ENCODE measurements at places on chromosomes 5 and 9.

DNA sequence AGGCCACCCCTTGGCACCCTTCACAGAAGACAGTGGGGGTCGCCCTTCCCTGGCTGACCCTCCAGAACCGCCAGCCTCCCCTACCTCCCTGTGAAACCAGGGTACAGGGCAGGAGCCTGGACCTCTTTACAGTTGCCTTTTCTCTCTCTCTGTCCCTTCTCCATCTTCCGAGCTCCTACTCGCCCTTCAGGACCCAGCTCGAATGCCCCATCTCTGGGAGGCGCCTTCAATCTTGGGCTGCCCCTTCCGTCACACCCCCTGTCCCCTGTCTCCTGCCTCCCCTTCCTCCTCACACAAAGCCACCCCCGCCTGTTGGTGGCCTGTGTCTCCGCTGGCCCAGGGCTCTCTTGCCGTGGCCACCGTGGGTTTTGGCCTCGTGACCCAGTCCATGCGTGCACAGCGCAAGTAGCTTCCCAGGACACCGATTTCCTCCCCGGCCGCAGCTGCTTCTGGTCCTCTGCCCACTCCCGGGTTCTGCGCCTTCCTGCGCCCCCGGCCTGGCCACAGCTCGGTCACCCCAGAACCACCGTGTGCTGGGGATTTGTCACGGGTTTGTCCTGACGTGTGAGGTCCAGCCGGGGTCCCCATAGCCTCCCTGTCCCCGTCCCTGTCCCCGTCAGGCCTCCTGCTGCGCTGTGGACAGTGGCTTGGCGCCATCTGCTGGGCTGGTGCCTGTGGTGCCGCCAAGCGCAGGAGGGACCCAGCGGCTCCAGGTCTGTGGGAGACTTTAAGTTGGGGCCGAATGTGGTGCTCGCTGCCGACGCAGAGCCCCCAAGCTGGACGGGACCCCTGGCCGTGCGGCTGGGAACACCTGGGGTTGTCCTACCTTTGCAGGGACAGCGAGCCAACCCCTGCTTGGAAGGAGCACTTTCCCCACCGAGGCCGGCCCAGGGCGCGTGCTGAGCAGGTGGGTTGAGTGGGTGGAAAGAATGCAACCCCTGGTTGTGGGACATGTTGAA is 4.0 kb upstream of the TMEM250 start:
- peak; percentile 79 for DNase-seq

- DNase-seq, result no peak
Measured at GRCh38 chr5:10401498-10401897, 40.2 kb upstream of the ROPN1L start.

GRCh38 chr5:151598984-151599383 is 7.9 kb upstream of the FAT2 start:
- DNase-seq, result no peak

DNA sequence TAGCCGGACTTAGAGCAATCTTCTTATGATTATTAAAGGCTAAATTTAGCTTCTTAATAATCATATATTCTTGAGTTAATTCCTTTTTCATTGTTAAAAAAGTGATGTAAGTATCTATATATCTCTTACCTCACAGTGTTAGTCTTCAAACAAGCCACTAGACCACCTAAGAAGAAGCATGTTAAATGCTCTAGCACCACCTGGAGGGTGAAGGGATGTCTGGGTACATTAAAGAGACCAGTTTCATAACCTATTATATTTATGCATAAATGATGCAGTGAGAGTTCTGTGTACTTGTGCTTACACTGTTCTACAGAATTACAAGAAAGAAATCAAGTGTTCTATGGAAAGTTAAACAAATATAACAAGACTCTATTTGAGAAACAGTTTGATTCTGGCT is 55.9 kb upstream of the SLCO6A1 start:
- DNase-seq, result no peak

GRCh38 chr5:171975877-171976667 is 30.4 kb downstream of the FBXW11 start:
- DNase-seq, result no peak

- peak; percentile 18 for DNase-seq
Measured at GRCh38 chr9:134217431-134218210, 53.3 kb upstream of the RNU6ATAC start.
